GDM1 (cell line): ENCODE measurements at places on chromosomes 5 and 9.

GRCh38 chr9:70043689-70044489 is at the start of gene MAMDC2:
TSS of gene MAMDC2 (plus strand) at chr9:70043848. CDS start at chr9:70044198, 350 bp downstream.
- DNase-seq, result no peak

- DNase-seq, result no peak
Observed at GRCh38 chr9:96204853-96205252, 97.1 kb downstream of the HSD17B3 start.

DNA sequence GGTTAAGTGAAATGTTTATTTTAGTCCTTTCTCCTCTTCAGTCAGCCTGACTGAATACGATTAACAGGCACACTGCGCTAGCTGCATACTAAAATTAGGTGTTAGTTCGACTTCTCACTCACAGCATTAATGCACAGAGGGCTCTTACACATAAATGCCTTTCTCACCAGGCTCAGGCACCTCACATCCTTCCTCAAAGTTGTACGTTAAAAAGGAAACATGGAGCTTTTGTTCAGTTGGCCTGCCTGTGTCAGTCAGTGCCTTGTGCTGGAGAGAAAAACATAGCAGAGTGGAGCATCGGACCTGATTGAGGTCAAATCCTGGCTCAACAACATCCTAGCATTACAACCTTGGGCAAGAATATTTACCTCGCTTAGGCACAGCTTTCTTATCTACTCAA is 236.0 kb upstream of the ZNF462 start:
- DNase-seq, result peak; percentile 55

DNA sequence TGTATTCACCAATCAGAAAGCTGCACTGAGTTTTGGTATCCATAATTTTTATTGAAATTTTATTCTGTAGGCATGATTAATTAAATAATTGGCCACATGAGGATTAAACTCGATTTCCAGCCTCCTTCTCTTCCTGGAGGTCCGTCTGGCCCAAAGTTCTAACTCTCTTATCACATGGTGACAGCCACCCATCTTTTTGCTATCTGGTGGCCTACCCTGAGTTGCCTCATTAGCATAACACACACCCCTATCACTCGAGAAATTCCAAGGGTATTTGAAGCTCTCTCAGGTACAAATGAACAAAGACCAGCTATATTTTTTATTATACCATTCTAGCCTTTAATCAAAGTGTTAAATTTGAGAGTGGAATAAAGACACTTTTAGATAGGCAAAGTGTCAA is 57.7 kb downstream of the APC start:
- DNase-seq, result no peak

GRCh38 chr5:6820851-6821479 is 107.7 kb downstream of the TENT4A start:
- no peak for DNase-seq

- DNase-seq, result no peak
Observed at GRCh38 chr5:63831381-63831780, 130.9 kb downstream of the HTR1A start.

DNA sequence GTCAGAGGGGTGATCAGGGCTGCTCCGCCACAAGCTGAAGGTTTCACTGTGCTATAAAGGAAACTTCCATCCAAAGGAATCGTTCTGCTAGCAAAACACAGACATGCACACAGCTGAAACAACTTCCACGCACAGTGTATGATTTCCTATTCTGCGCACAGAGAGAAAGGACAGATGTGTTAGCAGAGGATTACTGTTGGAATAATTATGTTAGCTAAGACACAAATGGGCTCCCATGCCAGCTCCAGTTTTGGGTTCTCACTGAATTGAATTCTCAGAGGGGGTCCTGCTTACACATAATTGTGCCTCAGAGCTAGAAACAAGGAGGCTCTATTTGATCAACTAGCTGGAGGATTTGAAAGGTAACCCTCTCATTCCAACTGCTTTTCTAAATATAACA is 352.4 kb downstream of the IRX2 start:
- no peak for DNase-seq
